ENCODE measurements at places on chromosomes 11 and 22.
A peak's percentile ranks its signal among the peaks of the same experiment; 100 is the strongest.

DNA sequence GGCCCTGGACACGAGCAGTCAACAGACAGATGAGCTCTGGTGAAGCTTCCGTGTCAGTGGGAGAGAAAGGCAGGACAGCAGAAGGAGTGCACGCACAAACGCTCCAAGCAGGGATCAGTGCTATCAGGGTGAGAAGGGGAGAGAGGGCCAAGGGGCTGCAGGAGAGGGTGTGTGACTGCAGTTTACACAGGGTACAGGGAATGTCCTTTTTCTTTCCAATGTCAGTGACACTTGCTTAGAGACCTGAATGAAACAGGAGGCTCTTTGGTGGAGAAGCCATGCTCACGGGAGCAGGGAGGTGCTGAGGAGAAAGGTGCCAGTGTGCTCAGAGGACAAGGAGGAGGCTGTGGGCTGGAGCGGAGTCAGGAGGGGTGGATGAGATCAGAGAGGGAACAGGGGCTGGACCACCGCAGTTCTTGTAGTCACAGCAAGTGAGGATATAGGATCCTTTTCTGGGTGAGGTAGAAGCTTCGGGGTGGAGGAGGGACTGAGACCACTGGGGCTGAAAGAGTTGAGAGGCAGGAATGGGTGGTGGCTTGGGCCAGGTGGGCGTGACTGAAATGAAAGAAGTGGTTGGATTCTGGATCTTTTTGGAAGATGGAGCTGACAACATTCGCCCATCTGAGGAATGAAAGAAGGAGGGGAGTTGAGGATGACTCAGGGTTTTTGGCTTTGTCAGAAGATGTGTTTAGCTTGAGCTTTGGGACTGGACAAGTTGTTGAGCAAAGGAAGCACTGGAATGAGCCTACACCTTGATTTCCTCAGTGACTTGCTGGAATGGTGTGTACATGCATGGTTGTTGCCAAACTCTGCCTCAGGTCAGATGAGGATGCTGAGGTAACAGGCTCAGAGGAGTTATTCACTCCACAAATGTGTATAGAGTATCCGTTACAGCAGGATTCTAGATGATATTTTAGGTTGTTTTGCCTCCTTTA, 87.9 kb downstream of the ADAMTS15 start:
- DNase-seq: no peak

DNA sequence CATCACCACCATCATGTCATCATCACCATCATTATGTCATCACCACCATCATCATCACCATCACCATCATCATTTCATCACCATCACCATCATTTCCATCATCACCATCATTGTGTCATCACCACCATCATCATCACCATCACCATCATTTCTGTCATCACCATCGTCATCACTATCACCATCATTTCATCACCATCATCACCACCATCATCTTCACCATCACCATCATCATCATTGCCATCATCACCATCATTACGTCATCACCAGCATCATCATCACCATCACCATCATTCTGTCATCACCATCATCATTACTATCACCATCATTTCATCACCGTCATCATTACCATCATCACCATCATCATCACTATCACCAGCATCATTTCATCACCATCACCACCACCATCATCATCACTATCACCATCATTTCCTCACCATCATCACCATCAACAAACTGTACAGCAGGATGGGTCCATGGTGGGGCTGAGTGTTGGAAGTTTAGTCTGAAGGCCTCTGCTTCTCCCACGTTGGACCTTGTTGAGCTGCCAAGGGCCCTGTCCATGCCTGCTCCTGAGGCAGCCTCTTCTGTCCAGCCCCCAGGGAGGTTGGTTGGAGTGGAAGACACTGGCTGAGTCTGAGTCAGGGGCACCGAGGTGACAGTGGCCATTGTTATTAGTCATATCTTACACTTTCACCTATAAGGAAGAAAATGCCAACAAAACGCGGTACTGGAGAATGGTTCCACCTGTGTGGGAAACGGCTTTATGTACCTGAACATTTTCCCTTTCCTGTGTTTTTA, 247.1 kb downstream of the TBC1D22A start:
- no peak for DNase-seq

- DNase-seq: no peak
These were observed 397.0 kb downstream of the METTL15 start for GRCh38 chr11:28505232-28505631.

GRCh38 chr22:17086788-17087497, 2.1 kb downstream of the IL17RA start:
- DNase-seq: no peak

DNA sequence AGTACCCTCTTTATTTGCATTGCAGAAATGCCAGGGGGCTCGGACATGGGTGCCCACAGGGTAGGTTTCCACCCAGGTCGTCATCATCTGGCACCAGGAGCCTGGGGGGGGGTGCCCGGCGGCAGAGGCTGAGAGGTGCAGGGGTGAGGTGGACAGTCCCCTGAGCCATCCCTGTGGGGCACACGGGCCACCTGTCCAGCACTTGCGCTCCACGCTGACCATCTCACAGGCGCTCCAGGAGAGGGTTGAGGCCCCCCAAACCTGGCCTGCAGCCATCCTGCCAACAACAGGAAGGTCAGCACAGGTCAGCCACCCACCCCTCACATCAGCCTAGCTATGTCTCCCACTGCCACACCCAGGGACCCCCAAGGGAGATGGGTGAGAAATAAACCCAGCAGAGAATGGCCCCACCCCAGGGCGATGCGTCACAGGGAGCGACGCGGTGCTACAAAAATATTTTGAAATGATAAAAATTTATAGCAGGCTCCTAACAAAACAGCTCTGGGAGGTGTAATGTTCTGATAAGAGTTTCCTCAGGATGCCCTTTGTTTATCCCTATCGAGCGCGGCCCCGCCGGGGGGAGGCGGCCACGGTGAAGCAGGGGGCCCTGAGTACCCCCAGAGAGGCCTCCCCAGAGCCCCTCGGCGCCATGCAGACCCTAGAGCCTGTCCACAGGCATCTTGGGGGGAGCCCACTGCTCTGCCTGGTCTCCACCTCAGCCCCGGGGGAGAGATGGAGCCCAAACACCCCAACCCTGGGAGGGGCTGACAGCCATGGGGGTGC, 21.0 kb upstream of the GNB1L start:
- DNase-seq: no peak

- DNase-seq: no peak
These were observed 14.5 kb upstream of the DGKZ start for GRCh38 chr11:46332568-46333393.

DNA sequence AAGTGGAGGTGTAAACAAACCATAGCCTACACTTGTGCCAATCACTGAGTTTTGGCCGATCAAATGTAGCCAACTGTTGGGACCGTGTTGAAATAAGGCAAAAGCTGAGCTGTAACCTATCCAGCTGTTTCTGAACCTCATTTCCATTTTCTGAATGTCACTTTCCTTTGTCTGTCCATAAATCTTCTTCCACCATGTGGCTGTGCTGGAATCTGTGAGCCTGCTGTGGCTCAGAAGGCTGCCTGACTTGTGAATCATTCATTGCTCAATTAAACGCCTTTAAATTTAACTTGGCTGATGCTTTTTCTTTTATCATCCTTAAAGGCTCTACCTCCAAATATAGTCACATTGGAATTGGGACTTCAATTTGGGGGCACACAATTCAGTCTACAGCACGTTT, 203.1 kb upstream of the MPPED2 start:
- peak; percentile 90 for DNase-seq

GRCh38 chr11:27300974-27301373, 62.0 kb downstream of the CCDC34 start:
- DNase-seq: peak; percentile 55

- no peak for DNase-seq
These were observed 41.9 kb upstream of the MN1 start for GRCh38 chr22:27843441-27843840.

GRCh38 chr11:80973786-80974185, 1533.0 kb upstream of the TENM4 start:
- DNase-seq: no peak

GRCh38 chr22:41263704-41264103, 22.3 kb downstream of the RANGAP1 start:
- no peak for DNase-seq

DNA sequence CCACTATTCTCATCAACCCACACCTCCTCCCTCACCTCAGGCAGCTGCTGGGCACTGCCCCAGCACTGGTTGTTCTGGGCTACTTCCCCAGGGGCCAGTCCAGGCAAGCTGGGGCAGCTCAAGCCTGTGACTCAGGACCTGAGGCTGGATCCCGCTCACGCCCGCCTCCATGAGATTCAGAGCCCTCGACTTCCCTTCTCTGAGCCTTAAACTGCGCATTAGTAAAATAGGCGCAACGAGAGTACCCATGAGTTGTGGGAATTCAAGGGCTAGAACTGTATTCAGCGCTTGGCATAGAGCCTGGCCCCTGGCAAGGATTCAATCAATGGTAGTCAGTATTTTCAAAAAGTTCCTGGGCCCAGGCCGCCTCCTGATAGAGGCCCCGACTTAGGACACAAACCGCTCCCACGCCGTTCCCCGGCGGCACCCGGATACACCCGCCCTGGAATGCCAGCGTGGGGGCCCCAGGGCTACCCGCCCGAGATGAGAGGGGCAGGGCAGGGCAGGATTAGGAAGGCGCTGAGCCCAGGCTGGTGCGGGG, 723 bp upstream of the CD82 start:
- DNase-seq: no peak

DNA sequence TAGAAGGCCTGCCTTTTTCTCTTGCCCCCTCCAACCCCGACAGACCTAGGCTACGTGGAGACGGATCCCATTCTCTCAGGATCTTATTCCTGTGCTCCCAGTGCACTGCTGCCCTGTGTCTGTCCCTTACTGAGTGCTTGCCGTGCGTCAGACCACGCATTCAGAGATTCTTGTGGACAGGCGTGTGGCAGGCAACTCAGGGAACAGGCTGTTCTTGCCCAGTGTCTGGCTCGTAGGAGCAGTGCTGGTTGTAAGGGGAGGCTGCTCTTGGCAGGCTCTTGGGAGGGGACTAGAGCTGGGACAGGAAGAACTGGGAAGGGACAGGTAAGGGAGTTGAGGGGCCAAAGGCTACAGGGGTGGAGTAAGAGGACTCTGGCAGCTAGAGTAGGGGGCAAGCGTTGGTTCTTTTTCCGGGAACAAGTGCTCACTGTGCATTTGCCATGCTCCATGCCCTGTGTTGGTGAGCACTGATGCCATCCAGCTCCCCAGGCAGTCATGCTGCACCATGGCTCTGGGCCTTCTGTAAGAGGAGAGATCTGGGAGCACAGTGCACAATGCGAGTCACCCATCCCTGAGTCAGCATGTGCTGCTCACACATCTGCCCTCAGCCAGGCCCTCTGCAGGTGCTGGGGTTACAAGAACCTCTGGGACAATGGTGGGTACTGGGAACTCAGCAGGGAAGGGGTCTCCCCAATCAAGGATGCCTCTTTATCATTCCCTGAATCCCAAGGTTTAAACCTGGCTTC, 119.1 kb downstream of the TBC1D22A start:
- DNase-seq: peak; percentile 18

GRCh38 chr22:38228326-38228872, 26.6 kb downstream of the MAFF start:
- no peak for DNase-seq

- DNase-seq: no peak
These were observed 1.1 kb downstream of the RBFOX2 start for GRCh38 chr22:36027579-36027934.
